Lung microvascular endothelial cell (primary cell): ENCODE measurements at places on chromosomes 7 and 10.
A peak's percentile ranks its signal among the peaks of the same experiment; 100 is the strongest.

GRCh38 chr10:15084502-15084922 lies 4.1 kb downstream of the ACBD7 start:
- peak; percentile 96 for DNase-seq

GRCh38 chr7:112770051-112770450 lies 20.1 kb downstream of the TMEM168 start:
- DNase-seq, result no peak

GRCh38 chr7:115789901-115790300 lies 240.7 kb downstream of the TFEC start:
- DNase-seq, result no peak

GRCh38 chr10:22598478-22598877 lies 115.9 kb downstream of the PIP4K2A start:
- no peak for DNase-seq

GRCh38 chr10:3980660-3981059 lies 195.7 kb upstream of the KLF6 start:
- DNase-seq, result no peak

DNA sequence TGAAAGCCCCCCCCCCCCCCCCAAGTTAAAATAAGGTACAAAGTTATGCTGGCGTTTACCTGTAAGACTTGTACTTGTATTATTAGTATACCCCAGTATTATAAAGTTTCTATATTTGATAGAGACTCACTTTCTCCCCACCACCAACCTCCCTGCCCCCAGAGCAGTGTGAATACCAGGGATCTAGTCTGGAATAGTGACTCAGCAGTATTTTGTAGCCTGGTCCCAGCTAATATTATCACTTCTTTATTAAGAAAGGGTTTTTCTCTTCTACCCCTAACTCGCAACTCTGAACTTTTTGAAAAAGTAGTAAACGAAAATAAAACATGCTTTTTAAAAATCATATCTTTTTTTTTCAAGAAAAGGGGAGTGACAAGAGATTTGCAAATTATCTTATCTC lies 26.7 kb downstream of the GLI3 start:
- no peak for DNase-seq

GRCh38 chr7:142739923-142740492 lies 9.3 kb upstream of the PRSS1 start:
- DNase-seq, result no peak

- no peak for DNase-seq
Observed at GRCh38 chr7:84704380-84704779, 482.5 kb downstream of the SEMA3D start.
